NCI-H524 (cell line): ENCODE measurements at places on chromosomes 2 and 18.

DNA sequence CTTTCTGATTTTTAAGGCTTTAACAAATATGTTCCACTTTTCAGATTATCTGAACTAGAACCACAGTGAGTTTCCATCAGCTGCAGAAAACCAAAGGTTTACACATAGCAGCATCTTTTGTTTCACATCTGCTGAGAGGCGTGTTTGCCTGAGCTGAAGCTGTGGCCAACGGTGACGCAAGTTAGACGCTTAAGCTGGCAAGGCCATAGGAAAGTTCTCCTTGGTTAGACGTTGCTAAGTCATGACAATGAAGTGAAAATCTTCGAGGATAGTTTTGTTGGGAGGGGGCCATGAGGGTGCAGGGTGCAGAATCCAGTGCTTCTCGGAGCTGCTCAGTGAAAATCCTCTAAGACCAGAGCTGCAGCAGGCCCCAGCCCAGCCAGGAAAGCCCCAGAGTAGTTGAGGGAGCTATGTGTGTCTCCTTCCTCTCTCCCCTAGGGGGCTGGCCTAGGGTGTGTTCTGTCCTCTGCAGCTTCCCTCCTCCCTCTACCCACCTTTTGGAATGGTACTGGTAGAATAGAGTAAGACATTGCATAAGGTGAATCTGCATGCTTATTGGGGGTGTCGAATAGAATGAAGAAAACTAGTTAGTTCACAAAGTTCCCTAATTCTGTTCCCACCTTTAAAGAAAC lies 105.4 kb downstream of the FHOD3 start:
- no peak for DNase-seq

DNA sequence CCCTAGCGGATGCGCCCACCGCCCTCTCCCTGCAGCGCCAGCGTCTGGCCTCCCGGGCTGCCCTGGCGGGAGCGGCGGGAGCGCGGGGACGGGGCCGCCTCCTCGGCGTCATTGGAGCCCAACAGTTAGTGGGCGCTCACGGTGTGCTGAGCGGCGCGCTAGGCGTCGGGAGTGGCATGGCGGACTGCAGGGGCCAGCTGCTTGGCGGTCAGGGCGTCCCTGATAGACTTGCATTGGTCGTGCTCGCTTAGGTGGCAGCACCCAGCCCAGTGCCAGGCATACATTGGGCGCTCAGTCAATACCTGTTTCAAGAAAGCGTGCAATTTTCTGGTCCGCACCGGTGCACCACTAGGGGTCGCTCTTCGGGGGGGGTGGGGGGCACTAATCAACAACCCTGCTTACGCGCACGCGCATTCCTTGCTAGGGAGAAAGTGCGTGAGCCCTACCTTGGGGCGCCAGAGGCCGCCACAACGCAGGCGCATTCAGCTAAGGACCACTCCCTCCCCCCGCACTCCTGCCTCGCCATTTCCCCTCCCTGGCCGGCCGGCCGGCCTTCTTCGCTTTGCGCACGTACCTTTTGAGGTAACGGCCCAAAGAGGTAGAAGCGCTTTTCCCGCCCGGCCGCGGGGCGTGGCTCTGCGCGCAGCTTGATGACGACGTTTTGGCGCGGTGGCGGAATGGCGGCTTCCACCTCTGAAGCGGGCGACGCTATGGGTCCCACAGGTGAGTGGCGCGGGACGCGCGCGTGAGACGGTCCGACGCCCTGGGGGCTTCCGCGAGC lies 411 bp upstream of the MZT2A start:
- DNase-seq, result peak; percentile 90

GRCh38 chr2:34578641-34579040 lies 979.5 kb upstream of the FAM98A start:
- no peak for DNase-seq

DNA sequence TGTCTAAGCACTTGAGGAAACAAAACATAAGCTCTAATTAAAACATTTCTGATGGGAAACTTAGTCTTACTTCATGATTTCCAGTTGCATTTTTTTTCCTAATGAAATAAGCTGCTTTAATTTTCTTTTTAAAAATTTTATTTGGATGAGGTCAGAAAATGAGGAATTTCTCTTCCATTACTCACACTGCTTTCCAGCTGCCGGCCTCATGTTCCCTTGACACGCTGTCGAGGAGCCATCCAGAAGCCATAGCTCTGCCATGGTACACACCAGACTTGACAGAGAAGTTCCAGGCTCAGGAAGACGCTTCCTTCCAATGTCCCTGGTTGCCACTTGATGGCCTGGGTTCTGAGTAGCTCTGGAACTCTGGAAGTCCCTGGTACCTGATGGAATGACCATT lies 12.1 kb upstream of the MAPRE2 start:
- no peak for DNase-seq

GRCh38 chr2:29155578-29155977 lies 40.4 kb downstream of the CLIP4 start:
- no peak for DNase-seq

GRCh38 chr2:134527381-134527780 lies 191.4 kb downstream of the TMEM163 start:
- no peak for DNase-seq

DNA sequence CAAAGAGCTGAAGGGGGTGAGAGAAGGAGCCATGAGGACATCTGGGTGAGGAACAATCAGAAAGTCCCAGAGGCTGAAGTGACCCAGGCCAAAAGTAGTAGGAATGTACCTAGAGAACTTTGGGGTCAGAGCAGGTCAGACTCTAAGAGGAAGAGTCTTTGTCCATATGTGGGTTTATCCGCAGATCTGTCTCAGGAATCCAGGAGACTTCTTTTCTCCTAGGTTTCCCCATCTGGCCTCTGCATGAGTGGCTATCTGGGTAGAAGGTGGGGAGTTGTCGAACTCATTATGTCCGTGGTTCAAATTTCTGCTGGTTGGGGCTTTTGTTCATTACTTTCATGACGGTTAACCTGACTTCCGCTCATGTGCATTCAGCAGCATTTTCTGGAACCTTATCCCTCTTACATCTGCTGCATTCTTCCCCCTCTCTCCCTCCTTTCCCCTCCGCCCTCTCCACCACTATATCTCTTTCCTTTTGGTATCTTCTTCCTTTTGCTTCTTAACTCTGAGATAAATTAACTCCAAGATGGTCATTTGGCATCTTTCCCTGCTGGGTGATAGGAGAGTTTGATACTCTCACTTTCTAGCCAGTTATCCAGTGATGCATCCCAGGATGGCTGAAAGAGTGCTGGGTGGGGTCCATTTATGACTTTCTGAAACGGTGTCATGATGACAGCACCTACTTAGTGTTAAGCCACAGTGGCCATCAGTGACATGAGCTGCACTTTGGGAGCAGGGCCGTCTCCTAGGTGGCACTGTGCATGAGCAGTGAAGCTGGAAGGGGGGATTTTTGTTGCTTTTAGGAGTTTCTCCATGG lies 2.1 kb downstream of the LIPG start:
- peak; percentile 27 for DNase-seq

- DNase-seq, result peak; percentile 67
These were observed 2.2 kb downstream of the AQP4 start for GRCh38 chr18:26863122-26863879.

DNA sequence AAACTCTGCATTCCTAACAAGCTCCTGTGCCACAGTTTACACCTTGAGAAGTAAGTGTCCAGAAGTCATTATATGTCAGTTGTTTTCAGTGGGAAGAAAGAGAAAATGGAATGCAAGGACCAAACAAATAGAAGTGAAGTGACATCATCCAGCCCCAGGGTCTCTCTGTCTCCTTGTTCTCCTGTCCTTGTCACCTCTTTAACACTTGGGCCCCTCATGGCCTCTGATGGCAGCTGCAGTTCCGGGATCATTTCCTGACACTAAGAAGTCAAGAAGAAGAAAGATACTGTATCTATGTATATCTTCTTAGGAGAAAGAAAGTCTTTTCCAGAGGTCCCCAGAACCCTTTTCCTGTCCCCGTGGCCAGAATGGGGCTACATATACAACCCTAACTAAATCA lies 2.8 kb upstream of the CFAP221 start:
- DNase-seq, result no peak

DNA sequence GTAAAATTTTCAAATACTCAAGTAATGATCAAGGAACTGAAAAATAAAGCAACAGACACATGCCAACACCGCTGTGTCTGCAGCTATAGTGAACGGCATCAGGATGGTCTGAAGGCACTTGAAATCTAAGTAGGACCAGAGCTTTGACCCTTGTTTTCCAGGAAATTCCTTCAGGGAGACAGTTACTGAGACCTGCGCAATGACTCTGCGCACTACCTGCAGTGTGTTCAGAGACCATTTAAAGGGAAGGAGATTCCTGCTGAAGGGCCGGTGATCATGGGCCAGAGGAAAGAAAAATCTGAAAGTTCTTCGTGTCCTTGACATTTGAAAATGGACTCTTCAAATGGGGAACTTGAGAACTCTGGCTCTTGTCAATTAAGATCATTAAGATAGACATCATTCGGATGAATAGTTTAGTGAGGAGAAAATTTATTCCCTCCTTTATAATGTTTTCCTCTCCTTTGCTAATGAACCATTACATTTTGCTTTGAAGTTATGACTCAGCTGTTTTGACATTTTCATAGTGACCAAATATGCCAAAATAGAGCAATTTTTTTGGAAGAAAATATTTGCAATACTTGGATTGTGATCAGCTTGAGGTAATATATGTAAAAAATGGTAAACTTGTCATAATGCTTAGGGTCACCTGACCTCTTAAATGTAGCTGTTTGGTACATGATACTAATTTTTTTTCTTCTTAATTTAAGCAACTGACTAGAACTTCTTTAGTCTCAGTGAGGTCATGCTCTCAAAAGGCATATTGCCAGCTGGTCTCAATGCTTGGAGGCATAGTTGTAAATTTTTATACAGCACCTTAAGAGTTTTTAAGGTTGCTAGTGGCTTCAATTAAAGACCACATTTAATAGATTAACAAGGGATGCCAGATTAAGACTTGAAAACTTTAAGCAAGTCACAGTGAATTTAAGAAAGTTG lies 329.3 kb downstream of the ARHGAP15 start:
- no peak for DNase-seq

DNA sequence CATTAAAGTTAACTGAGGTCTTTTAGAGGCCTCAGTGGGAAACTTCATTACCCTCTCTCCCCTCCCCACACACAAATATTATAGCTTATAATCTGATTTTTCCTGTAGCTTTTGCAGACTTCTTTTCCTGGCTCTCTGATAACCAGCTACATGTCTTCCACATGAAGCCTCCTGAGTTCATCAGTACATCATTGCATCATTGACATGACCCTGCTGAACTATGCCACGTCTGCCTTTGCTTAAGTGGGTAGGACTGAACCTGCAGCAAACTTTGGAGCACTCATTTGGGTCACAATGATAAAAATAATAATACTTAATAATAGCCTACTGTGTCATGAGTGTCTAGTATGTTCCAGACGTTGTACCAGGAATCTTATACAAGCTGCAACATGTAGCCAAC lies 7.0 kb downstream of the CRYGA start:
- DNase-seq, result no peak

- no peak for DNase-seq
These were observed 13.6 kb upstream of the CREB1 start for GRCh38 chr2:207516206-207516605.

DNA sequence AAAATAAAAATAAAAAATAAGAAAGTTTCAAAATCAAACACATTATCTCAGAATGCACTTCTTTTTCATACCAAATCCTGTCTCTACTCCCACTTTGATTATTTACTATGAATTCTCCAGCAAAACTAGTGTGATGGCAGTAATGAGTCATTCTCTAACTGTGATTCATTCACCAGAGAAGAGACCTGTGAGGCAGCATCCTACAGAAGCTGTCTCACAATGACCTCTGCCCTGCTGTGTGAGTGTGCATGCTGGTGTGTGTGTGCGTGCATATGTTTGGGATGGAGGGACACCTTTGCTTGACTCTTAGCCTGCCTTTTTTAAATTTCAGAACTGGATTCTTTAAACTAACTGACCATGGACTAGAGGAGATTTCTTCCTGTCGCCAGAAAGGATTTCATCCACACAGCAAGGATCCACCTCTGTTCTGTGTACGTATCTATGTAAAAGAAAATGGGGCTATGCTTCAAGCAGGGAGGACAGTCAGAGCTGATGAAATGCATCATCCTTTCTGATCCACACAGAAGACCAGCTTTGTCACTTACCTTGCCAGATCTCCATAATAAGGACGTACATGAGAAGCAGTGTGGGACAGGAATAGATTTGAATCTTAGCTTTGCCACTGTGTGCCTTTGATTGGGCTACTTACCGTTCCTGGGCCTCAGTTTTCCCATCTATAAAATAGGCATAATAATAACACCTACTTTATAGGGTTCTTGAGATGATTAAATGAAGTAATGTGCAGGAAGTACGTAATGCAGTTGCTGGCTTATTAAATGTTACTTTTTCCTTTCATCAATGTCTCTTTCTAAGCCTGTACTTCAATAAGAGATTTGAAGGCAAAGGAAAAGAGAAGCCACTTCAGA lies 31.2 kb downstream of the STAMBP start:
- DNase-seq, result no peak

DNA sequence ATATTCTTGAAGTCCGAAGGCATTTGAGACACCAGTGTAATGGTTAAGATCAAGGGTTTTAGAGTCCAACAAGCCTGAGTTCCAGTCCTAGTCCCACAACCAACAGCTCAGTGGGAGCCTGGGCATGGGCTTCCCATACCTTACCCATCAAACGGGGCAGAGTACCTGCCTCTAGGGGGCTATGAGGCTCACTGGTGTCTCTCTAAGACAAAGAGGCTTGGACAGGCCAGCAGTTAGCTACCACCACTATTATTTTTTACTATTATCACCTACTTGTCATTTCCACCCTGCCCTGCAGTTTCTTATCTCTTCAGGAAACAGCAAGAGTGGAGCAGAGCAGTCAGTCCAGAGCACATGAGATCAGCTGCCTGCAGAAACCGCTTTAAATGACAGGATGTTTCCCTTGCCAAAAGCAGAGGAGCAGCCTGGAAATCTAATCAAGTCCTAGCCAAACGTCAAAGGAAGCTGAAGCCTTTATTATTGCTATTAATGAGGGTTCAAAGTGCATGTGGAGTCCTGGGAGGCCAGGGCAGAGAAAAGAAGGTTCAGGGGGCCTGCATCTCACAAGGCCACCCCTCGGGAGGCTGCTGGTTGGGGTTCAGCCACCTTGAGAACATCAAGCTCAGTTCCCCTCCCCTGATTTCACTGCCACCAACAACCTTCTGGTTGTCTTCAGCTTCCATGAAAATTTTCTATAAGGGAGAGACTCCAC lies 66.6 kb downstream of the STPG4 start:
- no peak for DNase-seq

DNA sequence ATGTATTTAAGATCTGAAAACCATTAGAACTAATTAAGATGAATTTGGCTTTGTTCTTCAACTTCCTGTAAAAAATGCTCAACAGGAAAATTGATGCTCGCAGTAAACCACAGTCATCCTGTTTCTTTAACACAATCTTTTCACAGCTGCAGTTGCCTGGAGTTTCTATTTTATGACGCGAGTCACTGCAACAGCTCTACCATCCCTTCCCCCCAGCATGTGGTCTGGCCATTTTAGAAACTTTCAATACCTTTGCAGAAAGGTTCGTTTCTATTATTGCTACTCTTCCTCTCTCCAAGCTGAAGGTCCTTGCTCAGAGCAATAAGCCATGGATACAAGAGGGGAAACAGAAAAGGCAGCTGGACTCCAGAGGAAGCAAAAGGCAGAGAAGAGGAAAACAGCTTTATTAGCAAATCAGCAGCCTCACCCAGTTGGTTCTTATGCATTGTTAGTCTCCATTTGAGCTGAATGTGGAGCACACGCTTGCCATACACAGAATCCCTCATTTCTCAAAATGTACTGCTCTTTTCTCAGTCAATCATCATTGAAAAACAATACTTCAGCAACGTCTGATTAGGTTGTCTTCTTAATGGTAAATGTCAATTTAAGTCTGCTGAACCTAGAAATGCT lies 3.9 kb downstream of the WIPF1 start:
- DNase-seq, result no peak

- no peak for DNase-seq
These were observed 48.4 kb upstream of the ANKRD44 start for GRCh38 chr2:197358931-197359330.
